ENCODE measurements at places on chromosomes 4 and X.

DNA sequence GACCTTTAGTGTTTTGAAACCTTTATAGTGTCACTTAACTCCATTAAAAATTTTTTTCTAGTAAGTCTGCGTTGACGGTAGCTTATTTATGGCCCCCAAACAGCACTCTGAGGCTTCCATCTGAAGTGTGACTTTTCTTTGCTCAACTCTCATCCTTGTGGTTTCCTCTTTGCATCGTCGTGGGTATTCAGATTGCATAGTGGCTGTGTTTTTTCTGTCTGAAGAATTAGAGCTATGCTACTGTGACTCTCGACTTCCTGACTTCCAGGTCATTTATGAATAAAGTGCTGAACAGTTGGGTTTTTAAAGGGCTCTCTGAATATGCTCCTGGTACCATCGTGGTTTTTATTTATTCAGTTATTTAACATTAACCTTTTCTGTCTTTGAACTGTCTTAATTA, 44.9 kb downstream of the JADE1 start:
- DNase-seq, result no peak

GRCh38 chrX:122545778-122546177, 638.3 kb upstream of the GRIA3 start:
- no peak for DNase-seq

DNA sequence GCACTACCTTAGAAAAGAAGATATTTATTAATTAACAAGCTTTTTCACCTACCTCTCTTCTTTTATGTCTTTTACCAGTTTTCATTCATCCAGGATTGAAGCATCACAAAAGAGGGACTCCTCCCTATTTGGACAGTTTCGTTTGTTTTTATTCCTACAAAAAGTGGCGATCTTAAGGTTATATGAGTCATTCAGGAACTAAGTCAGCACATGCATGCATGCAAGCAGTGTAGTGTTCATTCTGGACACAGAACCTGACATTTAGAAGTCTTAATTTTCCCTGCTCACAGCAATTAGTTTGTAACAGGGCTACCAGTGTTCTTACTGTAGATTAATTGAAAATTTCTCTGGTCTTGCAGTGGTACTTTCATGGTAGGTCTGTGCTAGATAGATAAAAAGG, 47.9 kb upstream of the QRFPR start:
- DNase-seq, result no peak

DNA sequence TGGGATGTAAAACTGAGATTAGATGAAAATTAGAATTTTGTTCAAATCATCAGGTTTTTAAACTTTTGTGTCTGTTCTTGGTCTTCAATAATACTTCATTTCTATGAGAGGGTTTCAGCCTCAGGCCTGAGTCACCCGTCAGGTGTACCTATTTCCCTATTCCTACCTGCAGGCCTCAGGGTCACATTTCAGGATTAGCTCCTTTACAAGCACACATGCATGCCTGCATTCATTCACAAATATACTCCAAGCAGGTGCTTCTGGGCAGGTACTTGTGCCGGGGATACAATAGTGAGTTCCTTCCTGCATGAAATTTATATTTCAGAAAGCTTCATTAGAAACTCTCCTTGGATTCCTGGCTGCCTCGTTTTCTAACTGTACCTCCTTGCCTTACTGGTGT, 114.9 kb downstream of the SHISA3 start:
- no peak for DNase-seq

GRCh38 chr4:34733185-34733941, 1511.0 kb downstream of the ARAP2 start:
- DNase-seq, result no peak

DNA sequence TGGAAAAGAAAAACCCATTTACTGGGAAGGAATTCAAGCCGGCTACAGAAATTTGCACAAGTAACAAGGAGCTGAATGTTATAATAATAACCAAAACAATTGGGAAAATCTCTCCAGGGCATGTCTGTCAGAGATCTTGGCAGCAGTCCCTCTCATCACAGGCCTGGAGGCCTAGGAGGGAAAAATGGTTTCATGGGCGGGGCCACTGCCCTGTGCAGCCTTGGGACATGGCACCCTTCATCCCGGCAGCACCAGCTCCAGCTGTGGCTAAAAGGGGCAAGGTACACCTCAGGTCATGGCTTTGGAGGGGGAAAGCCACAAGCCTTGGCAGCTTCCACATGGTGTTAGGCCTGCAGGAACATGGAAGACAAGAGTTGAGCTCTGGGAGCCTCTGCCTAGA, 513.1 kb upstream of the CNKSR2 start:
- no peak for DNase-seq

DNA sequence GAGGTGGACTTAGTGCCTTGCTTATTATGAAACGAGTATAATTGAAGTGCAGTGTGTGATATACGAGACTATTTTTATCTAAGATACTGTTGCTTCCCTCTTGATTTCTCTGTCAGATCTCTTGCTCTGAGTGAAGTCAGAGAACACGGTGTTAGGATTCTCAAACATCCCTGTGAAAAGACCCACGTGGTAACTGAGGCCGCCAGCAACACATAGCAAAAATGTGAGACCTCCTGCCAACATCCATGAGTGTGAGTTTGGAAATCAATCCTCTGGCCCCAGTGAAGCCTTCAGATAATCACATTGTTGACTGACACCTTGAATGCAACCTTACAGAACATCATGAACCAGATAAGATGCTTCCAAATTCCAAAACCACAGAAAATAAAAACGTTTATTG, 954.4 kb downstream of the FAT4 start:
- DNase-seq, result no peak

DNA sequence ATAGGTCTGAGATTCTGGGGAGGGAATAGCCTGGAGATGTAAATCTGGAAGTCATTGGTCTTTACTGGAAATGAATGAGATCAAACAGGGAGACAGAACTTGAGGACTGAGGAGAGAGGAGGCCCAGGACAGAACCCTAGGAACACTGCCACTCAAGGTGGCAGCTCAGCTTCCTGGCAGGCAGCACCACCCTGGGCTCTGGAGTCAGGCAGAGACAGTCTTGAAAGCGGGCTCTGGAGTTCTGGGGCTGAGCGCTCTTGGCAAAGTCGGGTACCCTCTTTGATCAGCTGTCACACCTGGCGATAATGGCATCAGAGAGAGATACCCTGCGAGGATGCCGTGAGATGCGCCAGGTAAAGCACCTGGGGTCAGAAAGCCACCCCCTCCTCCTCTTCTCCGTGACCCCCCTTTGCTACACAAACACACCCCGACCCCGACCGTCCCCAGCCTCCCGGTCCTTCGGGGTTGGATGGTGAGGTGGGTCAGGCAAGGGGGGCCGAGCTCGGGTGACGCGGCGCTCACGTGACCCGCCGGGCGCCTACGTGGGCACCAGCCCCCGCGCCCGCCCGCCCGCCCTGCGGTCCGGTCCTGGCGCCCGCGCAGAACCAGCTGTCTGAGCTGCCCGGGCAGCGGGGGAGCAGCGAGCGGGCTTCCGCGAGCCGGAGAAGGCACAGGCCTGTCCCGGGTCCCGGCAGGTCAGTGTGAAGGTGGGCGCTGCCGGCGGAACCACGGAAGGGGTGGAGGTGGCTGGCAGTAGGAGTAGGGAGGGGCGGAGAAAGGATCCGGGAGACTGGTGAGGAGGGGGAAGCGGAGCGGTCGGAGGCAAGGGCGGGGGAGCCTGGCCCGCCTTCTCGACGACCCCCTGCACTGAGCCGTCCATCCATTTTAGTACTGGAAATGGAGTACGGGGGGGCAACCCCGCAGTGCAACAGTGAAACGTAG, at the start of gene TCEAL3:
Gene TCEAL3 (plus strand): TSS at position 600 of the 942 bp plus-strand sequence. CDS start 1,102 bp downstream, outside the sequence.
- peak; percentile 8 for DNase-seq

GRCh38 chrX:70013466-70014381, 36.0 kb downstream of the AWAT2 start:
- no peak for DNase-seq

DNA sequence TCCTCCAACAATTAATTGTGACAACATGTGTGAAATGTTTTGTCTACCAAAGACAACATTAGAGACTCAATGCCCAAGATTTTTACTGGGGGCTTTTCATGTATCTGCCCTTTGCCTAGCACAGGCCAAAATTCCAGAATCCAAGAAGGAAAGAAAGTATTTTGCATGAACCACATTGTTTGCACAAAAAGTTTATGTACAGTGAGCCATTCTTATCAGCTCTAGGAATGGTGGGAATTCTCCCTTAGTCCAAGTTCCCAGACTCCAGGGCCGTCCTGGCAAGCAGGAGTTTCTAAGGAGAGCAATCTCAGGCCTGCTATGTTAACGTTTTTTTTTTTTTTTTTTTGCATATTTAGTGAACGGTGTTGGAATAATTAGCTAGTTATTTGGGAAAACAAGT, 21.6 kb downstream of the GPRASP1 start:
- no peak for DNase-seq

- DNase-seq, result no peak
Measured at GRCh38 chr4:122701061-122701460, 31.4 kb upstream of the BBS12 start.

GRCh38 chr4:2295500-2295899, 33.6 kb upstream of the MXD4 start:
- DNase-seq, result no peak

DNA sequence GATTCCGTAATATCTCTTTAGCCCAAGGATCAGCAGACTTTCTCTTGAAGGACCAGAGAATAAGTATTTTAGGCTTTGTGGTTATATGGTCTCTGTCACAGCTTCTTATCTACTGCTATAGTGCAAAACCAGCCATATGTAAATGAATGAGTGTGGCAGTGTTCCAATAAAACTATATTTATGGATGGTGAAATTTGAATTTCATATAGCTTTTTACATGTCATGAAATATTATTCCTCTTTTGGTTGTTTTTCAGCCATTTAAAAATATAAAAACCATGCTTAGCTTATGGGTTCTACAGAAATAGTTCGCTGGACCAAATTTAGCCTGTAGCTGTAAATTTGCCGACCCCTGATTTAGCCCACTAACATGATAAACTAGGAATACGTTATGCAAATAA, 18.0 kb upstream of the MSMO1 start:
- no peak for DNase-seq

DNA sequence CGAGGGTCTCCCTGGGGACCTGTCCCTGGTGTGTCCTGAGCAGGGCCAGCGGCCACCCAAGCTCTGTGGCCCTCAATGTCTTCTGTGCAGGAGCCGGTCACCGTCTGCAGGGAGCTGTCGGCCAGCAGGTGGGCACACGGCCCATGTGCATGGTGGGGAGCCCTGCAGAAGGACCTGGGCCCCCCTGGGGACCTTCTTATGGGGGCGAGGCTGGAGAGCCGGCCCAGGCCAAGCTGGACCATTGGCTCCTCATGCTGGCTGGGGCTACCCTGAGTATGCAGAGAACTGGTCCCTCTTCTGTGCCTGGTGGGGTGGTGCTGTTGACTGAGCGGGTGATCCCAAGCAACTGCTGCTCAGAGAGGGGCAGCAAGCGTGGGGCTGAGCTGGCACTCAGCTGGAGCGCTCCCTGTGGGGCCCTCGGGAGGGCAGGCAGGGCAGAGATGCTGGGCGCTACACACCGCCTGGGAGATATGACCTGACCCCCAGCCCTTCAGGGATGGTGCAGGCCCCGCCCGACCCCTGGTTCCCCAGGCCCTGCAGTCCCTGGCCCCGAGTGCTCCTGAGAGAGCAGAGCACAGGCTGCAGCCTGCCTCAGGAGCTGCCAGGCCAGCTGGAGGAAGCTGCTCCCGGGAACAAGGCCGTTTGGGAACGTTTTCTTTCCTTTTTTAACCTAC, 14.8 kb downstream of the NAT8L start:
- DNase-seq, result no peak

- no peak for DNase-seq
Measured at GRCh38 chrX:150036641-150037040, 98.3 kb upstream of the EOLA2 start.

GRCh38 chr4:104205116-104205515, 289.6 kb downstream of the CXXC4 start:
- DNase-seq, result no peak

- peak; percentile 58 for DNase-seq
Measured at GRCh38 chr4:165207431-165208220, at the start of gene KLHL2. TSS of gene KLHL2 (plus strand) at chr4:165207561. CDS start at chr4:165207877, 316 bp downstream.

- DNase-seq, result no peak
Measured at GRCh38 chr4:20378181-20378580, 126.5 kb downstream of the SLIT2 start.

DNA sequence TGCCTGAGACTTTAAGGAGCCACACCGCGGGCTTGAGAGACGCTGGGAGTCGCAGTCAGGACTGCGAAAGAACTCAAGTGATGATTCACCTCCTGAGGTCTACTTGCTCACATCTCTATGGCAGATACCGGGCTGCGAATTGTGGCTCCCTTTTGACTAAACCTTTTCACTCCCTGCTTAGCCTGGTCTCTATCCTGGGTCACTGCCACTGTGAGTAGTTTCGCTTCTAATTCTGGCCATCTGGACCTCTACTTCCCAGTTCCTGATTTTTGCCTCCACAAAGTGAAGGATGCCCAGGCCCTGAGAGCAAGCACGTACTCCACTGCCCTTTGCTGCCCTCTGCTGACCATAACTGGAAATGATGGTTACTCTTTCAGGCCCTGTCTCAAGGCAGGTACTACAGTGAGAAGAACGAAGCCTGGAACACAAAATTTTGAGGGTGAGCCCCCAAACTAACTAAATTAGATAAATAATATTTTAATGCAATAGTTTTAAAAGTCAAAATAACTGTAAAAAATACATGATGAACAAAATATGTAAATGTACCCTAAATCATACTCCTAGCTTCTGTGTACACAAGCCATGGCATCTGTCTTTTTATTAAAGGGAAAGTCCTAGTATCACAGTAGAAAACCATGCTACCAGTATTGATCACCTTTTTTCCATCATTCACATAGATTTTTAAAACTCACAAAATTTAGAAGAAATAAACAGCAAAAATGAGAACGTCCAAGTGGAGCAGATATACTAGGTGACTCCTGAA, 16.7 kb downstream of the MAD2L1 start:
- DNase-seq, result peak; percentile 66

- DNase-seq, result no peak
Measured at GRCh38 chr4:139761461-139761860, 95.8 kb downstream of the MGST2 start.

DNA sequence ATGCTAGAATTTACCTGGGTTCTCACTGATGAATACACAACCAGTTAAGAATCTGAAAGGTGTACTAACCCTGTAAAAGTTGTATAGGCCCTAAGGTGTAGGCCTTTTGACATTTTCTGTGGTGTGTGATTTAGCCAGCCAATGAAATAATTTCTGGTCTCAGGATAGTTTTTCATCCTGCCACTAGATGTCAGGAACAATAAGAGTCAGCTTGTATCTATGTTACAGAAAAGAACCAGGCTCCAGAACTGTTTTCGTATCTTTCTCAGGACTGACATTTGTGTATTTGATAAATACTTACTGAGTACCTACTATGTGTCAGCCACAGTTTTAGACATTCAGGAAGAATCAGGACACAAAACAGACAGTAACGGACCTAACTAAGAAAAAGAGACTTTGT, 673.6 kb upstream of the TENM3 start:
- no peak for DNase-seq

DNA sequence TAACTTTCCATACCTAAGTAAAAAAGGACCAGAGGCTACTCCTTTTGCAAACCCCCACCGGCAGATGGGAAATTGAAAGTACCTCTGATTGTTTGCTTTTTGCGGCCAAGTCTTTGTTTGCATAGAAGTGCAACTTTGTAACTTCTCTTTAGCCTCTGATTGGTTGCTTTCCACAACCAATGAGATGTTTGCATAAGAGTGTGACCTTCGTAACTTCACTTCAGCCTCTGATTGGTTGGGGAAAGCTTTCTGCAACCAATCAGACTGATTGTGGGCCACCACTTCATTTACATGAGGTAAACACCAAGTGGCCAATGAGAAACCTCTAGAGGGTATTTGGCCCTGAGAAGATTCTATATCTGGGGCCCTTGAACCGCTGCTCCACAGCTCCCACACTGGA, 48.8 kb upstream of the PGRMC1 start:
- DNase-seq, result no peak

- no peak for DNase-seq
Measured at GRCh38 chr4:8182858-8183725, 16.0 kb upstream of the SH3TC1 start.
